ENCODE measurements at places on chromosomes 7 and 10.

DNA sequence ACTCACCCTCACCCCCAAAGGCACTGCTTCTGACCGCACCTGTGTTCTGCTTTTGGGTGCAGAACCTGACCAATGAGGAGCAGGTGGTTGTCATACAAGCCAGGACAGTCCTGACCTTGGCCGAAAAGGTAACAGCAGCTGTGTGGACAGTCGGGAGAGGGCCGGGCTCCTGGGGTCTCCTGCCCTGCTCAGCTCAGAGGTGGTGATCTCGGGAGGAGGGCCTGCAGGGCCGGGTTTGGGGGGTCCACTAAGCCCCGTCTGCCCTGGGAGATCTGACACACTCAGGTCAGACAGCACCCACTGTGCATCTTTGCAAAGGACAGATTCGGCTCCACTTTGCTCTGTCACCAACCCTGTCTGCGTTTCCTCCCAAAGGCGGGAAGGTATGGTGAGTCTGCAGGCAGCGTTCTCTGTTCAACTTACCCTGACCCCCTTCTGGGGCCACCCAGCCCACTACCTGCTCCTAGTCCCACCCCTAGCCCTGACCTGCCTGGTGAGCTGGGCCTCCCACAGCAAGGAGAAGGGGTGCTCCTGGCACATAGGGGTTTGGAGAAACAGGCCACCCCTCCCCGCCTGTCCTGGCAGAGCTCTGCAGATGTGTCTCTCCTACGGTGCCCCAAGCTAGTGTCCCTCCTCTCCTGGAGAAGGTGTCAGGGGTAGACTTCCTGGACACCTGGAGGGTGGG lies 33.7 kb upstream of the DPYSL4 start:
- no peak for DNase-seq

DNA sequence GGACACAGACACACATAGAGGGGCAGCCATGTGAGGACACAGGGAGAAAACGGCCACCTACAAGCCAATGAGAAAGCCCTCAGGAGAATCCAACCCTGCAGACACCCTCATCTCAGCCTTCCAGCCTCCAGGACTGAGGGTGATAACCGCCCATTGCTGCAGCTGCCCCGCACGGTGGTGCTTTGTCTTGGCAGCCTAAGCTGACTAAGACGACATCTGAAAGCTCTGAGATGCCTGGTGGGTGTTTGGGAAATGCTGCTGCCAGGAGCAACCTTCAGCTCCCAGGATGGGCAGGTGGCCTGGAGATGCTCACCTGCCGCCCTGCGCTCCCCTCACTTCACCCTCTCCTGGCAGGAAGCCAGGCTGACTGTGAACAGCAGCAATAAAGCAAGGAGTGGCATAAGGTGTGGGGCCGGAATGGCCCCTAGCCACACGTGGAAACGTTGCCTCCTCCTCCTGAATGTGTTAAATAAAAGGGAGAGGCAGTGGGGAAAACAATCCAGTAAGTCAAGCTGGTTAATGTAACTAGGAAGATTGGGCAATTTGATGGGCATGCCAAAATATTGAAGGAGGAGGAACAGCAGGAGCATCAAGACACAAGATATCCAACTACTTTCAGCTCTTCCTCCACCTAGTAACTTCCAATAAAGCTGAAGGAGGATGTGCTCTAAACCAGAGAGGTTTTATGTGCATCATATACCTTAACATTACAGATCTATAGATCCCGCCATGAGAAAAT lies 121.5 kb downstream of the TNS3 start:
- no peak for DNase-seq

GRCh38 chr10:77771450-77771849 lies 133.8 kb upstream of the KCNMA1 start:
- DNase-seq, result no peak

DNA sequence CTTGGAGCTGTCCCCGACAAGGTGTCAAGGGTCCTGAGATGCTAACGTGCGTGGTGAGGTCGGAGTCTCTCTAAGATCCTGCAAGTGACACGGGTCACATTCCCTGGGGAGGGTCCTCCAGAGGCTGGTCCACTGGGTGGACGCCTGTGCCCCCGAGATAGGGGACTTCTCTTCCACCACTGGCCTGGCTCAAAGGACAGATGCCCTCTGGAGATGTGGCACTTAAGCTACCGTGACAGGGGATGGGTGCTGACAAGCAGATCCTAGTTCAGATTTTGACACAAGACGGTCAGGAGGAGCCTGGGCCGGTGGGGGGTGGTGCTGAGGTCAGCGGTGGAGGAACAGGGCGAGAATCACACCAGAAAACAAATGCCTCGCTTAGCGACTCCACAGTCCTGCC lies 178.0 kb downstream of the ADARB2 start:
- DNase-seq, result no peak

DNA sequence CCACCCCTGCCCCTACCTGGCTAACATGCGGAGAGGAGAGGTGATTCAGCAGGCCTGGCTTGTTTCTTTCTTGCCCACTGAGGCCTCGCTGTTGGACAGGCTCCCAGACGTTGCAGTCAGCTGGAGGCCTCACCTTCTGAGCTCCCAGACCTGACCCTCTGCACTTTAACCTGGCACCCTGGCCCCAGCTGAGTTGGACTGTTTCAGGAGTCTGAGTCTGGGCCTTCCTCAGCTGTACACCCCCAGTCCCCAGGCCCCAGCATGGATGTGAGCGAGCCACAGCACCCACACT lies 35.0 kb downstream of the UNC5B start:
- no peak for DNase-seq

- no peak for DNase-seq
Measured at GRCh38 chr10:13705526-13706174, 118.9 kb downstream of the PRPF18 start.

GRCh38 chr7:94472608-94473007 lies 37.0 kb upstream of the CASD1 start:
- no peak for DNase-seq

GRCh38 chr10:61251089-61251488 lies 202.1 kb downstream of the TMEM26 start:
- no peak for DNase-seq

DNA sequence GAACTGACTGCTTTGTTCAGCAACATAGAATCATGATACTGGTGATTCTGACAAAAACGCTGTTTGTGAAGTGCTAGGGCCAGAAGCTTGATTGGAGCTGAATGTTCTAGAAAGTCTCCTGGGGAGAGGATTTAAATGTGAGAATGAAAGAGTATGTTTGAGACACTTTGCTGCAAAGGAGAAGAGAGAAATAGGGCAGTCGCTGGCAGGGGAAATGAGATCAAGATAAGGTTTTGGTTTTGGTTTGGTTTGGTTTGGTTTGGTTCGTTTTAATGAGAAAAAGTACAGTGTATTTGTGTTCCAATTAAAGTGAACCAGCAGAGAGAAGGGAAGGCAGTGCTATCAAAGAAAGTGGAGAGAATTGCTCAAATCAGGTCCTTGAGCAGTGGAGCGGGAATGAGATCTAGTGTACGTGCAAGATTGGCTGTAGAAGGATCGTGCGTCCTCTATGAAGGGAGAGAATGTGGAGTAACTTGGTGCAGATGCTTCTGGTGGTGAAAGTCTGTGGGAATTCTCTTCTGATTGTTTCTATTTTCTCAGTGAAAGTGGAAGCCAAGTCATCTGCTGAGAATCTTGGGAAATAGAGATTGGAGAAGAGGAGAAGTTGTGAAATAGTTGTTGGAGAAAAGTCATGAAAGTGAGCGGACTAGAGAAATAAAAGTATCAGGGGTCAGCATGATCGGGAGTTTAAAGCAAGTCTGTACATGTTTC lies 270.5 kb downstream of the CCDC3 start:
- no peak for DNase-seq

DNA sequence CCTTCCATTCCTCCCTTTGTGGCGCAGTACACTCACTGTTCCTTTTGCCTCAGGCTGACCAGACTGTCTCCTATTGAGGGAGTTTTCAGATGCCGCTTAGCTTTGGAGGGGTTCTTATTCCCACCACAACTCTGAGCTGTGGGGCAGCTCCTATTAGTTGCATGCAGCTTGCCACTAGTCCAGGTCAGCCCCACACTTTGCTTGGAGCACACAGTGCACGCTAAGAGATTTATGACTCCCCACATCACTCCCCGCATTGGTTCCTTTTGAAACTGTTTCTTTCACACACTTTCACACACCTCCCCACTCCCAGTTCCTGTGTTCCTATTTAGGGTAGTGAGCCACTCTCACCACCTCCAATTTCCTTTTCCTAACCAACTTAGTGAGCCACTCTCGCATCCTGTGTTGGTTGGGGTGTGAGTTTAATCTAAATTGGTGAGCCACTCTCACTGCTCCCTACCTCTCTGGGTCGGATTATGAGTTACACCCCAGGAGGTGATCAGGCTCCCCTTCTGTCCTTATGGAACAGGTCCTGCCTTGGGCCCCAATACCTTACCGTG lies 10.4 kb upstream of the ZNF485 start:
- DNase-seq, result no peak

GRCh38 chr10:91127341-91128082 lies 93.0 kb upstream of the PCGF5 start:
- no peak for DNase-seq

GRCh38 chr7:31493714-31494181 lies 20.1 kb upstream of the ITPRID1 start:
- peak; percentile 52 for DNase-seq

DNA sequence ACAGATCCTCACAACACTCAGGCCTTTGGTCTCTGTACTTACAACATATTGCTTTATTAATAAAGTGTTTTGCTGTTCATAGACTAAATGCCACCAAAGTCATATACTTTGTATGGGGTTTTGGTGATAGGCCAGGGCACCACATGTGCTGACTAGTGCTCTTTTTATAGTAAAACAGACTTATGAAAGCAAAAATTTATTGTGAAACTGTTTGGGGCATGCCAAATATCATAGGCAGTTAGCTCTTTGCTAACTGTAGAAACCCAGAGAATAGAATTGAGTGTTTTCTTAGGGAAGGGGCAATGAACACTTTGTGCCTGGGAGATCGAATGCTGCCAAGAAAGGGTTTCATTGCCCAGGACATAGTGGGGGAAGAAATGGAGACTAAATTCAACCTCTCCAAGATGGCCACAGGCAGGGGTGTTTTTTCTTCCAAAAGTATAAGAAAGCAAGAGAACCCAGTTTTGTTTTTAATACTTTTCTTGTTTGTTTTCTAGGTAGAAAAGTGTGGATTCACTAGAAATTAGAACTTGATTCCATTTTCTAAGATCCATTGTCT lies 142.7 kb downstream of the TRIL start:
- DNase-seq, result no peak

- DNase-seq, result no peak
Measured at GRCh38 chr7:150715293-150715692, 1.1 kb upstream of the GIMAP1 start.

- DNase-seq, result no peak
Measured at GRCh38 chr10:97689559-97690020, 2.5 kb upstream of the AVPI1 start.

DNA sequence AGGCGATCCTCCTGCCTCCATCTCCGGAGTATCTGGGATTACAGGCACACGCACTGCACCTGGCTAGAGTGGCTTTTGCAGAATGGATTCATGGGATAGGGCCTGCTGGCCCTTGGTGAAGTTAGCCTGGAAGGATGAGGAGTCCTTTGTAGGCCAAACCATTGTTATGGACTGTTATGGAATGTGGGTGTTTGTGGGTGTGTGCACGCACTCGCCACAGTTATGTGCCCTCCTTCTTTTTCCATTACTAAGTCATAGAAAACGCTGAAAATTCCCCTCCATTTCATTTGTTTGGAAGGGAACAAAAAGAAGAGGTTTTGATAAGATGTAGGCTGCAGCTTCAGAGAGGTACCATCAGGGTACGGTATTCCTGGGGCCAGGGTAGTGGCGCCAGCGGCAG lies 15.0 kb downstream of the ZNF862 start:
- no peak for DNase-seq

- no peak for DNase-seq
Measured at GRCh38 chr10:77644557-77645243, 7.1 kb upstream of the KCNMA1 start.

DNA sequence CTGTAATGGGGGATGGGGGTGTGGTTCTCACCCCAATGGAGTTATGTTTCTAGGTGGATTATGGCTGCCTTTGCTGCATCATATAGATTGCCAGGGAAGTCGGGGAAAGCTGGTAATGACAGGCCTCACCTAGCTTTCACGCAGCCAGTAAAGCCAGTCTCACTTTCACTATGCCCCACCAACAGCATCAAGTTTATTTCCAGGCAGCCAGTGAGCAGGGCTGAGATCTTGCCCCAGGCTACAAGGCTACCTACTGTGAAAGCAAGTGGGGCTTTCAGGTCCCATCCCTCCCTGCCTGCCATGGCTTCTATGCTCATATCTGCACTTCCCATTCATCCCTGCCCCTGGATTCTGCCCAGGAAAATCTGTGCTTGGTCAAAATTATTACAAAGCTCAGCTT lies 61.7 kb upstream of the NXPH1 start:
- DNase-seq, result no peak

- DNase-seq, result no peak
Measured at GRCh38 chr7:36668080-36668479, 56.2 kb downstream of the AOAH start.

GRCh38 chr7:128883622-128884448 lies 21.2 kb downstream of the ATP6V1F start:
- DNase-seq, result peak; percentile 84

DNA sequence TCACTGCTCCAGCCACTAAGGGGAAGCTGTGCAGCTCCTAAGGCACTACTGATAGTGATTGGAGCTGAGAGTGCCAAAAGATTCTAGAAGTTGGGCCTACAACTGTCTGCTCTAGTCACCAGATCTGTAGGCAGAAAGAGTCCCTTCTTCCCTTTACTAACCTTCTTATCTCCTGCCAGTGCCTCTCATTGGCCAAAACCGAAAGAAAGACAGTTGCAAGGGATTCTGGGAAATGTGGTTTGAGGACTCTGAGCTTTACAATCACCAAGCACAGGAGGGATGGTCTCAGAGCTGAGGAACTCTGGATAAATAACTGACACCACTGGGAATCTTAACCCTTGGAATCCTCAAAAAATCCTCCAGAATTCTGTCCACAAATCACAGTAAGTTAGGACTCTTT lies 615.8 kb downstream of the CCSER2 start:
- no peak for DNase-seq

DNA sequence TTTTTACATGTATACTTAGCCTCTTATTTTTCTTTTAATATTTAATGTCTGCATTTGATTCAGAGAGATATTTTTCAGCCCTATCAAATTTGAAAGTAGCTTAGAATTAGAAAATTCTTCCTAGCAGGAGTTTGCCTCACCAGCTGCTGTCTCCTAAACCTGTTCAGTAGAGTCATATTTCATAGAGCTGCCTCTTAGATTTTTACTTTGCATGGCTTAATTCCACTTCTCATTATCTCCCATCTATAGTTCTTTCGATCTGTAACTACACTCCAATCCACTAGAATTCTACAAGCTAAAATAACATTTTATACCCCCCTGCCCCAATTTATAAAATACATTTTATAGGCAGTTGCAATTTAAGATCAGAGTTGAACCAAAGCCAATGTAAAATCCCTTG lies 227.0 kb downstream of the ANK3 start:
- no peak for DNase-seq

DNA sequence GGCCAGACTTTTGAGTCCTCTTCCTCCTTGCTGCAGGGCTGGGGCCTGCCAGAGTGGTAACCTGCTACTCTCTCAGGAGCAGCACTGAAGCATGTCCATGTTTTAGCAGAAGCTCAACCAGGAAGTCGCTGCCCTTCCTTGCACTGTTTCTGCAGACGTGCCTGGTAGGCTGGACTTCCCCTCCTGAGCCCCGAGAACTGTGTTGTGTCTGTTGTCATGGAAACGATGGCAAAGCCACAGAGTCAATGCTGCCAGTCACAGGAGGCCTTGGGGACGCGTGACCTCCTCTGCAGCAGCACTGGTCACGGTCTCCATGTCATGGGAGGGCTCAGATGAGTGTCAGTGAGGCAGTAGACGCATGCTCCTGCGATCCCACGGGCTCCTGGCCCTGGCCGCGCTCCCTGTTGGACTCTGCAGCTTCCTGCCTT lies 145.5 kb downstream of the FANK1 start:
- peak; percentile 87 for DNase-seq
